ENCODE measurements at places on chromosomes 12 and 14.

DNA sequence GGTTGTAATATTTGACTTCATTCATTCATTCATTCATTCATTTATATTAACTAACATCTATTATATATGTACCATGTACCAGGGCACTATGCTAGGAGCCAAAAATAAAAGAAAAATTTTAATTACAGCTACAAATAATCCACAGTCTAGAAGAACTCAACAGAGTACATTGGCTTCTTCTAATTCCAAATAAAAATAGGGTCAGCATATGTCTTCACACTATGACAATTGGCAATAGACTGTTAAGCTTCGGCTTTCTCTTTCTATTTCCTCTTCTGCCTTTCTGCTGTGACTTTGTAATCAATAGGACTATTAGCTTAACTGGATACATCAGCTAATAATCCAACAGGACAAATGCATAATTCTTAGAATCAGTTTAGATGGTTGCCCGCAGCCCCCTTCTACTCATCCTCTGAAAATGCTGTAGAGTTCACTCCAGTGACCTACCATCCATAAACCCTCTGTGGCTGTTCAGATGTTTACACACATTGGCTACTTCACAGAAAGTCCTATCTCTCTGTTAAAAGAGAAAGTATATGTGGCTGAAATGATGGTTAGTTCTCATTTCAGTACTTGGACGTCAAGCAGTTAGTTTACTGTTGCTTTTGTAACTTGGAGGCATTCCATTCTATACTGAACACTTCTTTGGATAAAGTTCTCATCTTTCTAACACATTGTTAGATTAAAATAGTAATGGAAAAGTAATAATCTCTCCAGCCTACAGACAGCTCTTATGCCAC is 445.5 kb upstream of the GARIN6 start:
- no peak for DNase-seq

DNA sequence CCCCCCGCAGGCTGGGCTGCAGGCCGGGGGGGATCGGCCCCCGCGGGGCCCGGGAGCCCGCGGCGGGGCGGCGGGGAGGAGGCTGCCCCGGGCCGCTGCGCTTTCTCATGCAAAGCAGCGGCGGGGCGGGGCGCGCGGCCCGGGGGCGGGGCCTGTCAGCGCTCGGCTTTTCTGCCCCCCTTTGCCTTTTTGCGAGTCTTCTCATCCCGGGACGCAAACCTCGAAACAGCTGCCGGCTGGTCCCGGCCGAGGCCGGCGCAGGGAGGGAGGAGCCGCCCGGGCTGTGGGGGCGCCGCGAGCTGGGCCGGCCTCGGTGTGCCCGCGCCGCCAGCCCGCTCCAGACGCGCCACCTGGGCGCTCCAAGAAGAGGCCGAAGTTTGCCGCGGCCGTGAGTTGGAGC is at the start of gene FZD10:
Gene FZD10, plus strand, starts transcription at position 198 of the 400 bp plus-strand sequence. CDS start 479 bp downstream, outside the sequence.
- no peak for DNase-seq

DNA sequence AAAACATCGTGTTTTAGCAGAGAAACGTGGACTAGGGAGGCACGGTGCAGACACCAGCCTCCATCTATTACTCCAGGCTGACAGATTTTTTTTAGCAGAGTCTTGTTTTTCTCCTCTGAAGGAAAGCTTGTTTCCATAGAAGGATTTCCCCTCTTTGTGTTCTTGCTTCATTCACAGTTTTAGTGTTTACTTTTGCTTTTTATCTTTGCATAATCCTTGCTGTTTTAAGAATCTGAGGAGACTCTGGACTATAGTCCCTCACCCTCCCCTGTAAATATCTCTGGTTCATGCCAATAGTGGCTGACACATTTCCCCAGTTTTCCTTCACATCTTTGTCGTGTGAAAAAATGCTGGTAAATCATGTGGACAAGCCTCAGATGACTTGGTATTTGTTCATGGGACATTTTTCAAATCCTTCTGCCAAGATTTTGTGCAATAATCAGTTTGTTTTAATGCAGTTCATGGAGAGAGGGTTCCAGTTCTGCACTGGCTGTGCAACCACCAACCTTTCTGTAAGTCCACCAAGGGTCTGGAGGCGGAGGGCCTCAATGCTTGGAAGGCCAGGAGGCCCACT is 39.9 kb upstream of the TMCC3 start:
- DNase-seq: no peak

- DNase-seq: no peak
Measured at GRCh38 chr12:12661086-12661856, 34.7 kb downstream of the GPR19 start.
